H4 (cell line): ENCODE measurements at places on chromosomes 2 and 18. TPM values are rescaled to one million over a fixed set of nuclear protein-coding genes. Genes with fewer than 3 reads are reported as not detected.

MBP gene
- total RNA-seq: 0.35 TPM in 1 of 2 replicates, not detected in the other

DHRS9 gene
- total RNA-seq: 0.12 and 0.45 TPM in 2 replicates

ATP6V1B1 gene
- 0.33 and 0.45 TPM in 2 replicates for total RNA-seq

GRCh38 chr2:240573516-240574385, 5.5 kb downstream of the RNPEPL1 start:
- no peak for DNase-seq

DNA sequence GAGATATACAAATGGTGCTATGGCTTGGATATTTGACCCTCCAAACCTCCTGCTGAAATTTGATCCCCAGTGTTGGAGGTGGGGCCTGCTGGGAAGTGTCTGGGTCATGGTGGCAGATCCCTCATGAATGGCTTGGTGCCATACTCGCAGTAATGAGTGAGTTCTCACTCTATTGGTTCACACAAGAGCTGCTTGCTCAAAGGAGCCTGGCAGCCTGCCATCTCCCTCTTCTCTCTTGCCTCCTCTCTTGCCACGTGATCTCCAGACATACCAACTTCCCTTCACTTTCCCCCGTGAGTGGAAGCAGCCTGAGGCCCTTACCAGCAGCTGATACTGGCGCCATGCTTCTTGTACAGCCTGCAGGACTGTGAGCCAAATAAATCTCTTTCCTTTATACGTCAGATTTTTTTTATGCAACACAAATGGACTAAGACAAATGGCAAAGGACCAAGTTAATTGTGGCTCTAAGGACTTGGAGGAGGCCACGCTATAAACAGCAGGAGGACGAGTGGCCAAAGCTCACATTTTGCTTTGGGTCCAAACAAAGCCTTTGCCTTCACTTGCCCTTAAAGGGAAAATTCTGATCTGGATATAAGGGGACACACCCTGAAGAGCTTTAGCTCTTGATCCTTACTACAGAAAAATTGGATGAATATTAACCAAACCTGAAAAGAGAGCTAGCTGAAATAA, 214.7 kb downstream of the SS18 start:
- peak; percentile 37 for DNase-seq

GRCh38 chr2:220114443-220114842, 487.0 kb downstream of the SLC4A3 start:
- DNase-seq: no peak

- no peak for DNase-seq
Observed at GRCh38 chr18:63342206-63342605, 22.6 kb upstream of the BCL2 start.

GRCh38 chr2:121409388-121409787, 121.3 kb upstream of the RNU4ATAC start:
- no peak for DNase-seq

- no peak for DNase-seq
Observed at GRCh38 chr18:56576826-56577573, 61.4 kb downstream of the TXNL1 start.

DNA sequence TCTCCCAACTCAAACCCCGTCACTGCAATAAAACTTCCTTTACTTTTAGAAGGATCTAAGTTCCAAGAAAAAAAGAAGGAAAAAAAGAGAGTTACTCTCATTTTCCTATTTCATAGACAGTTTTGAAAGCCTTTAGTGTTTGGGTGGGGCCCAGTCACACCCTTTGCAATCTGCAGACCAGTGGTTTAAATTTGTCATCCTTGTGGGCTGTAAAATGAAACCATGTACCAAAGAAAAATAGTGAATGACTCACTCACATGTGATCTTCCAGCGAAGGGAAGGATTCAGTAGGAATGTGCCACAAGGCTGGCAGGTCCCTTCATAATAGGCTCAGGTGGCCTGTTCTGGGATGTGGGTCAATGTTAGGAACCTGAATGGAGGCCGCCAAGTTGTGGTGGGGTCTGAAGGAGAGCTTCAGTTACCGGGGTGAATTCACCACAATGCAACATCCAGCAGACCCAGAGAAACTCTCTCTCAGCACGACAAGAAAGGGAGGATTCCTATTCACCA, 28.3 kb downstream of the ANXA4 start:
- peak; percentile 91 for DNase-seq

GRCh38 chr2:217907266-217907665, 95.5 kb downstream of the TNS1 start:
- DNase-seq: no peak

DNA sequence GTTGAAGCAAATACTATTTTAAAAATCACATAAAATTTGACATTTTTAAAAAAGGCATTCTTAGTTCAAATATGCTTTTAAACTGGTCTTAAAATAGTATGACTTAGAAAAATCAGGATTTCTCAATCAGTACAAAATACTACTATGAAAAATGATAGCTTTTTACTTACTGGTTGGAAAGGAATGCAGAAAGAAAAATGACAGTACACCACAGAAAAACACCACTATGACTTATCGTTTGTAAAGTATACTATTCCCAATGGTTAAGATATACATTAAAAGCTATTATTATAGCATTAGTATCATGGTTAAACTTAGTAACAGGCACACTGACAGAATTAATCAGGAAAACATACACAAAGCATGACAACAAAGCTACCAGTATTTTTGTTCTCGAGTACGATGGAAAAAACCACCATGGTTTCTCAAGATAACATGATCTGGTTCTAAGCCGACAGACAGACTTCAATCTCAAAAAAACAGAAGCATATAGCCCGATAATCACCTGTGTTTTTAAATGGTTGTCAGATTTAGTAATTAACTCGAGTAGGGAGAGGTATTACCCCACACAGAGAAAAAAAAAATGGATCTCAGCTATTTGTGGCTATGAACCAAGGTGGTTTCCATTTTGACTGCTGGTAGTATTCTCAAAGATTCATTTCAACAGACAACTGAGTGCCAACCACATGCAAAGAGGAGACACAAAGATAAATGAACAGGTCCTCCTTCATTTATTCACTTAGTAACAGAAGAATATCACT, 39.1 kb downstream of the CUL3 start:
- DNase-seq: no peak

GRCh38 chr2:157876066-157876785, at the start of gene ACVR1:
Gene ACVR1, minus strand, starts transcription at chr2:157876330. Its CDS starts 76,837 bp downstream, at chr2:157799493.
- DNase-seq: peak; percentile 96
